Stimulated activated CD8-positive, alpha-beta memory T cell treated with anti-CD3 and anti-CD28 coated beads, Interleukin-15, amount 100 ng/mL, for 4 hours (primary cell): ENCODE measurements at places on chromosomes 11 and 22.

DNA sequence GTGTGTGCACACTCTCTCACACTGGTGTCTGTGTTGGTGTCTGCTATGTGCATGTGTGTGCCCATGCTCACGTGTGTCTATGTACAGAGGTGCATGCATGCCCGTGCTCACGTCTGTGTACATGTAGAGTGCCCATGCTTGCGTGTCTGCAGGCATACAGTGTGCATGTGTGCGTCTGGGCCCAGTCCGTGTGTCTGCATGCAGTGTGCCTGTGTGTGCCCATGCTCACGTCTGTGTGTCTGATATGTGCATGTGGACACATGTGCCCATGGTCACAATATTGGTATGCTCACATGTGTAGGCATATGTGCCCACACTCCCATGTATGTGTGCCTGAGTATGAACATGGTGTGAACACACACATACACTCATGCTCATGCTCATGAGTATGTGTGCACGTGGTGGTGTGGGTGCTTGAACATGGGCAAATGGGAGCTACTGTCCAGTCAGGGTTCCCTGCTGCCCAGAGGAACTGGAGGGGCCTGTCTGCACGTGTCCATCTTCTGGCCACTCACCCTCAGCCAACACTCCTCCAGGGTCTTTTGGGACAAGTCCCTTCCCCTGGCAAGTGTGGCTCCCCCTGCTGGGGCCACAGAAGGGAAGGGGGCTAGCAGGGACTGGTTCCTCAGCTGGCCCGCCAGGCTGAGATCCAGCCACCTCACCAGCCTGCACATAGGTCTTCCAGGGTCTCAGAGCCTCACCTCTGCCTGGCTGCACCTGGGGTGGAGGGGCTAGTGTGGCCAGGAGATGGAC is 7.3 kb upstream of the TBX1 start:
- no peak for DNase-seq

- DNase-seq, result no peak
Measured at GRCh38 chr11:126355926-126356897, 726 bp downstream of the ST3GAL4 start.

- no peak for DNase-seq
Measured at GRCh38 chr22:35446365-35446764, 46.4 kb downstream of the MCM5 start.

DNA sequence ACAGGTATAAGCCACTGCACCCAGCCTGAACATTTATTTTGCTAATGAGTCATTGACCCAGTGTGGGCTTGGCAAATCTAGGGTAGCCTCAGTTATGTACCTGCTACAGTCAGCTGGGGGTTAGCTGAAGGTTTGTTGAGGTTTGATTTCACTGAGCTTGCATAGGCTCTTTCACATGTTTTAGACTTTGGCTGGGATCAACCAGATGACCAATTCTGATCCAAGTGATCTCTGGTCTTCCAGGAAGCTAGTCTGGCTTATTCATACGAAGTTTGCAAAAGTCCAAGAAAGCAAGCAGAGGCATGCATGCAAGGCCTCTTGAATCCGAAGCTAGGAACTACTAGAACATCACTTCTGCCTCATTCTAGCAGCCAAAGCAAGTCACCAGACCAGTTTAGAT is 21.0 kb downstream of the SERPING1 start:
- DNase-seq, result no peak

DNA sequence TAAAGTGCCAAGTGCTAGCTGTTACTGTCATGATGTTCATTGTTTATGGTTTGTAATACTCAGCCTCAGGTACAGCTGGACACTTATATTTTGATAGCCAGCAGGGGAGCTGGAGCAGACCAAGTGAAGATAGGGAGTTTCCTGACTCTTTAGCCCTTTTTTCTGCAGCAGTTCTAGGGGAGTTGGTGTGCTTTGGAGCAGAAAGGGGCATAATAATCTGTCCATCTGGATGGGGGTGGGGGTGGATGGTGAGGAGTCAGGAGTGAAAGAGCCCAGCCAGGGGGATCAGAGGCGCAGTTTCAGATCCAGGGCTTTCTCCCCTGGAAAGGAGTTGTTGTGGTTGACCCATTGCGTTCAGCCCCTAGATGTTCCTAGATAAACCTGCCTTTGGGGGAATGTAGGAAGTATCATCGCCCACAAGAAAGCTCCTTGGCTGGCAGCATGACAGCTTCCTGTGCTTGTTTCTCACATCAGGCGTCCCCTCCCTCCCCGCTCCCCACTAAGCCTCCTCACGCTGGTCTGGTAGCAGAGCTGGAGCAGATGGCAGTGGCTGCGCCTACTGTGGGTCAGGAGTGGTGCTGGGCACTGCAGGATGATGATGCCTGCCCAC is 41.9 kb downstream of the MED15 start:
- no peak for DNase-seq

DNA sequence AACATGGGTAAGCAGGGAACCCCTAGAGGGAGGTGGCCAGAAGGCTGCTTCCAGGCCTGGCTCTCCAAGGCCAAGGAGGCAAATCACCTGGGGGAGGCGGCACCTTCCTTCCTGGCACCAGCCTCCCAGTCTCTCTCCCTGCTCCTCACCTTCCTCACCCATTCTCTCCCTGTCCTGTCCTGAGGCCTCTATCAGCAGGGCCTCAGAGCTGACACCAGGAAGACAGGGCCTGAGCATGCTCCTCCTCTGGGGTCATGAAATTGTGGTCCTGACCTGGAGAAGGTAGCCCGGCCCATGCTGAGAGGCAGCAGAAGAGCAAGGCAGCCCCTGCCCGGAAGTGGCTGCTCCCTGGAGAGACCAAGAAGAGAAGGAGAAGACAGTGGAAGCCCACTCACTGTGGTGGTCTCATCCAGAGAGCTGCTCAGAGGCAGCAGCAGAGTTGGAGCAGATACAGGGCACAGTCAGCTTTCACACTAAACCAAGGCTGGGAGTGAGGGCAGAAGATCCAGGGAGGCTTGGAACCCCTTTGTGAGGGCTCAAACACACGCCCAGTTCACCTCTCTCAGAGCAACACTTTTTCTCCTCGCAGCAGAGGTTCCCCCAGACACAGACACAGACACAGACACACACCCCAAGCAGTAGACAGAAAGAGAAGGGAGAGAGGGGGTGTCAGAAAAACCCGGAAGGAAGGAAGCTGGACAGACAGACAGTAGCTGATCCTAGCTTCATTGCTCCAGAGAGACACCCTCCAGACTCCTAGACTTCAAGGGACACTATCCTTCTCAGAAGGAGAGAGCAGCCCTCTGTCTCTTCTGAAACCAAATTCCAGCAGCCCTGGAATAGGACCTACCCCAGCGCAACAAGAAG is 1.8 kb downstream of the BCL9L start:
- DNase-seq, result no peak

- DNase-seq, result no peak
Measured at GRCh38 chr11:117473481-117474091, 145.9 kb downstream of the CEP164 start.

DNA sequence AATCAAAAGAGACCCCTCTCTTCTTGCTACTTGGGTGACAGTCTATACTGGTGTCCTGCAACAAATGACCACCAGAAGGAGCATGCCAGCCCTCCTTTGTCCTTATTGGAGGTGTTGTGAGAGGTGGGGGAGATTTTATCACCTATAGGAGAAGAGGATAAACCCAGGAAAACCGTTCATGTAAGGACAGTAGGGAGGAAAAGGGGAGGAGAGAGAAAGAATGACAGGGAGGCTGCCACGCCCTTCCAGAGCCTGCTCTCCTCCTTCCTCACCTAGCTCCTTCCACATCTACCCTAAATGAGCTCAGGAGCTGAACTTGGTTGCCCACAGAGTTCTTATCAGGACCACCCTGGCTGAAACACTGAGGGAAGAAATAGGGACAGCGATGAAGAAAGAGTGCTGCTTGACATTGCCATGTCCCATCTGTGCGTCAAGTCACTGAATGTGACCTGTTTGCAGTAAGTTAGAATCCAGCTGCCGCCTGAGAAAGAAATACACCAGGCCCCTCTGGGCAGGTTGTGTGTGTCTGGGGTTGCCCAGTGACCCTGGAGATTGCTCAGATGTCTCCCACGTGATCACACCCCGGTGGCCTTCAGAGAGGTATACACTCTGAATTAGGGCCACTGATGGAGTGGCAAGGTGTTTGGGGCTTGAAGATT is 40.4 kb upstream of the ETS1 start:
- no peak for DNase-seq

DNA sequence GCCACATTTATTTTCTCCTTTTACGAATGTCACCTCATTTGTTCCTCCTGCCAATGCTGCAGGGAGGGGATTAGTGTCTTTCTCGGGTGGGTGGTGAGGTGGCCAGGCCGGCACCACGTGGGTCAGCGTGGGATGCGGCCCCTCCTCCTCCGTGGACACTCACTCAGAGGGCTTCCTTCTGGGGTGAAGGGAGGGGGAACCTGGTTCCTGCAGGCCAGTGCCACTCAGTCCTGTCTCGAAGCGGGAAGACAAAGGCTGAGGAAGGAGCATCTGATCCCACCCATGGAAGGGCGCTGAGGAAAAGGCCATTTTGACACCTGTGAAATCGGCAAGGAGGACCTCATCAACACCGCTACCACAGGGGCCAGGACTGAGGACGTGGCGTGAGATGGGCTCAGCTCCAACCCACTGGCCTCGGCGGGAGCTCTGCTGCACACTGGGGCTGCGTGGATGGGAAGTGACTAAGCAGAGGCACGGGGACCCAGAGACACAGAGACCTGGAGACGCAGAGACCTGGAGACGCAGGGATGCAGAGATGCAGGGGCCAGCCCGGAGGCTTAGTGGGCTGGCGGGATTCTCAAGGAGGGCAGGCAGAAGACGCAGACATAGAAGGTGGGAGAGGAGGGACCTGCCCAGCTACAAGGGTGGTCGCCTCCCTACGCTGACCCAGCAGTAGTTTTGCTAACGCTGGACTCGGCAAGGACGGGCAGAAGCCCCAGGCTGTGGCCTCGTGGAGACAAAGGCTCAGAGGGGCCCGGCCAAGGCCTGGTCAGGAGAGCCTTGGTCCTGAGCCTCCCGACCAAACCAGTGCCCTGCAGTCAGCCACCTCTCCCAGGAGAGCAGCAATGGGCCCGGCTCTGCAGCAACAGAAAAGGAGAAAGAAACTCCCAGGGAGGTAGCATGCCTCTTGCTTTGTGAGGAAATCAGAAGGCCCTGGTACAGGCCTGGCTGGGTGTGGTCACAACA is 1071.2 kb downstream of the BRD1 start:
- no peak for DNase-seq

DNA sequence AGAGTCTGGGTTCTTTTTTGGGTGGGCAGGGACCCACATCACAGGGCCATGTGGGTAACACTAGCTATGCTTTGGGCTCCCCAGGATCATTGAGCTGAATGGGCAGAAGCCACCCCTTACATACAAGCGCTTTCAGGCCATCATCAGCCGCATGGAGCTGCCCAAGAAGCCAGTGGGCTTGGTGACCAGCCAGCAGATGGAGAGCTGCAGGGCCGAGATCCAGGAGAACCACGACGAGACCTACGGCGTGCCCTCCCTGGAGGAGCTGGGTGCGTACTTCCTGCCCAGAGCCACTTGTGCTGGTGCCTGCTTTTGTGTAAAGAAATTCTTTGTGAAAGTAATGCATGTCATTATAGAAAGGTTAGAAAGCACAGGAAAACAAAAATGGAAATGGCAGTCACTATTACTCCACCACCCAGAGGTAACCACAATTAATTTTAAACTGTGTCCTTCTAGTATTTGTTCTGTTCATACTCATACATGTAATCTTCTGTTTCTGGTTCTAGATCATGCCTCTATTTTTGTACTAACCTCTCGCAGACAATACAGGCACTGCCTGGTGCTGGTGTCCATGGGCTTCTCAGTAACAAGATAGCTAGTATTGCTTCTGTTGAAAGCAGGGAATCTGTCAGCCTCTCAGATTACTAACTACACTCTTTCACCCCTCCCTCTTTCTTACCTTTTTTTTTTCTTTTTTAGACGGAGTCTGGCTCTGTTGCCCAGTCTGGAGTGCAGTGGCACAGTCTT is 13.7 kb downstream of the CRY2 start:
- no peak for DNase-seq

GRCh38 chr11:77823775-77824174 is 2.8 kb downstream of the AAMDC start:
- DNase-seq, result no peak

DNA sequence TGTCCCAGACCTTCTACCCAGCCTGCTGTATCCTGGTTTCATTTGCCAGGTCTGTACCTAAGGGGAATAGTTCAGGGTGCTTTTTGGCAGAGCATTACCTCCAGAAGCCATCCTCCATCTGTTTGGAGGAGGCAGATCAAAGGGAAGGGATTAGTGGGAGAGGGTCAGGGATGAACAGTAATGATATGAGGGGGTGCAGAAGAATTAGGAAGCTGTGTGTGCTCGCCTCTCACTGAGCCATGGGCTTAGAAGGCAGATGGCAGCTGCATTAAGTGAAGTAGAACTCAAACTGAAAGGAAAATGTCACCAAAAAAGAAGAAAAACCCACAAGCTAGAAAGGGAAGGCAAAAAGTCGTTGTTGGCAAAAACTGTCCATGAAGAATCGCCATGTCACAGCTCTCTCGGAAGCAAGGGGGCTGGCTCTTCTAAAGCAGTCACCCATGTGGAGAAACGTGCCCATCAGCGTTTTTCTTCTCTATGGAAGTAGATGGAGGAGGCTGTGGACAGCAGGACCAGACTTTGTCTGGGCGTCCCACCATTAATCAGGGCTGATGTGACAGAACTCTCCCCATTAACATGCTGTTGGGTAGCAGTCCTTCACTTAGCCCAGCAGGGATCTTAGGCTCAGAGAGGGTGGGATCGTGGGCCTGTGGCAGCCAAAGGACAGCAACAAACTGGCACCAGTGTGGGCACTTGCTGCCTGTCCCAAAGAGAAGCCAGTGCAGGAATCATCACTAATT is 46.8 kb downstream of the CEP164 start:
- no peak for DNase-seq

DNA sequence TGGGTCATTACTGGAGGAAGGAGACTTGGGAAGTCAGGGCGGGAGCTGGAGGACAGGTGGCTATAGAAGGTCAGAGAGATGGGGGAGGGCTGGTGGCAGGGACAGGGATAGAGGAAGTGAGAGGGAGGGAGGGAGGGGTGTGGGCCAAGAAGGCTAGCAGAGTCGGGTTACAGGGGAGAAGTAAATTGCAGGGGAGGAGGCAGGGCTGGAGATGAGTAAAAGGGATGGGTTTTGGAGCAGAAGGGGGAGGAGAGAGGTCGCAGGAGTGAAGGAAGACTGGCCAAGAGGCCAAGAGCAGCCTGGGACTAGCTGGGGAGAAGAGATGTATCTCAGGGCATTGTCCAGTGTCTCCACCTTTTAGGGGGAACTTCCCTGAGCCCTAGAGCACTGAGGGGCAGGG is 33.0 kb downstream of the LRRC10B start:
- DNase-seq, result no peak

- DNase-seq, result no peak
Measured at GRCh38 chr11:128595775-128596174, 8.4 kb upstream of the ETS1 start.
